Renal cortical epithelial cell (primary cell): ENCODE measurements at places on chromosomes 12 and 14. TPM values are rescaled to one million over a fixed set of nuclear protein-coding genes. Genes with fewer than 3 reads are reported as not detected.

DNA sequence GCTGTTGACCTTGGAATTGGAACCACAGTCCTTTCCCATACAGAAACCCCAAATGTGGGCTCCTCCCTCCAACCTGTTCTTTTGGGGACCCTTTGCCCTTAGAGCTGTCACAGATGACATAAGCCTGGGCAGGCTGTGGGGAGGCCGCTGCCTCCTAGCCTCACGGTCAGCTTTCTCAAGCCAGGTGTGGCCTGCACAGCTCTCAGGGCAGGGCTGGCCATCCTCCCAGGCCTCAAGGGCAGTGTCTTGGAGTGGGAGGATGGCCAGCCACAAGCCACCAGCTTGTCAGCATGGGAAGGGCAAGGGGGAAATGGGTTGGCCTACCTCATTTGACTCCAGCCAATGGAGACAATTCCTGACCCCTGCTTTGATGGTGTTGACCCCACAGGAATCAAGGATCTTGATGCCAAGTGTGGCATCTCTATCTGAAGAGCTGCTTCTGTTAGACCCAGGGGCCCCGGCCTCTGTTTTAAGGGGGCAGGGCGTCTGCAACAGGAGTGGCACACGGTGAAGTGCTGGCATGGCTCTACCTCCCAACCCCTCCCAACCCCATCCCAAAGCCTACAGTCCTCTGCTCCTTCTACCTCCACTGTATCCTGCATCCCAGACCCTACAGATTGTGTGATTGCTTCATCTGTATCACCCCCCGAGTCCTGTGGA is 11.5 kb downstream of the CBLN3 start:
- no peak for DNase-seq

DNA sequence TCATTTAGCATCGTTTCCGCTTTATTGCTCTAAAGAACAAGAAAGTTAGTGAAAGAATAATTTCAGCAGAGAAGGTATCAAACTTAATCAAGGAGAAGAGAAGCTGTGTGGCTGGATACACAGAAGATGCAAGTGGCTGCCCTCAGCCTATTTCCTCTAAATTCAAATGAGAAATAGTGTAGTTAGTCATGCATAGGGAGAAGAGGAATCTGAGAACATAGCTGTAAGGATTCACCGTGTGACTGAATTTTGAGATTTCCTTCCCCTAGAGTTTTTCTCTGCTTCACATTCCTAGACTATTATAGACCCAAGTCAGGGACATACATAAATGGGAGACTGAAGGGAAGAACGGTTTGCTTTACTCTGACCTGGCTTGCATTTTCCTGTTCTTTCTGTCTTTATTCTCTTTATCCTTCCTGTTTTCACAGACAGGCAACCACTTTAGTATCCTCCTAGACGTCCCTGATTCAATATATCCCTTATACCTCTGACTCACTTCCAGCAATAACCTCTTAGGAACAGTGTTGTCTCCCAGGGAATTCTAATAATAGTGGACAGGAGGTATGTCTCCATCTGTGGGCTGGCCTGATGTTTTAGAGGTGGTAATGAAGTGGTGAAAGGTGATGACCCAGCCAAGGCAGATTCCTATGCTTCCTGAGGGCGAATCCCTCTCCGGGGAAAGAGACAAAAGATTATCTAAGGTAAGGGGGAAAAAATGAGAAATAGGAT is 7.0 kb downstream of the RNASE10 start:
- peak; percentile 34 for DNase-seq

DNA sequence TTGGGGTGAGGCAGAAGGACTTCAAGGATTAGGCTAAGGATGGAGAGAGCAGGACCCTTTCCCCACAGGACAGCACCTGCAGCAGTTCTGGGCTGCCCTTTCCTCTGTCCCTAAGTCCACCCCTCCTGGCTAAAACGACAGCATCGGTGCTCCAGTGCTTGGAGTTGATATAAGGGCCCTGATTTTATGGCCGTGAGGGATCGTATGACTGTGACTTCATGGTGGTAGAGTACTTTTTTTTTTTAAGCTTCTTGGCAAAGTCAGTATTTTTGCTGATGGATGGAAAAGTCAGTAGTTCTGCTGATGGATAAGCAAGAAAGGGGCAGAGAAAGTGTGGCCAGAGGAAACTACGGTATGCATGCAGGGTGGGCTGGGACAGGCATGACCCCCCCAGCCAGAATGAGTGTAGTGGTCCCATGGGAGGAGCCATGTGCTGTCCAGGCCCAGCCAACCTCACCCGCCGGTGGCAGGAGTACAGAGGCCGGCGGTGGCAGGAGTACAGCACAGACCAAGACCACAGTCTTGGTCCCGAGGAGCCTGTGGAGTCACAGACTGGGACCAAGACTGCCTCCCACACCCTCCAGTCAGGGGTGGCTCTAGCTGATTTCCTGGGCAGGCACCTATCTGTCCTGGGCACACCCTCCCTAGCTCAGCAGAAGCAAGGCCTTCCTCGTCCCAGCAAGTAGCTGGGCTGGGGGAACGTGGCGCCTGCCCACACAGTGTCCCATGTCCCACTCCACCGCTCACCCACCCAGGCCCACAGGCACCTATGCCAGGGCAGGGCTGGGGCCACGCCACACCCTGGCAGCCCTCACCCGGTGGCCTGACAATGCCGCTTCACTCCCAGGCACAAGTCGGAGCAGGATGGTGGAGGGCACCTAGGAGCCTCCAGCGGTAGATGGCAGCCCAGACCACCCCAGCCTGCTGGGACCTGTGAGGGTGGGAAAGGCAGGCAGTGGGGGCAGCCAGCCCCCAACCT is 46.3 kb downstream of the CCDC88C start:
- no peak for DNase-seq

Gene PAWR
- 68.9 and 122 TPM in 2 replicates for total RNA-seq

Gene CFAP73
- total RNA-seq, result 0.25 TPM in 1 of 2 replicates, not detected in the other

Gene SERPINA12
- not detected in 2 replicates for total RNA-seq
